Breast epithelium (tissue), 4 donors: ENCODE measurements at places on chromosomes 4 and X.

DNA sequence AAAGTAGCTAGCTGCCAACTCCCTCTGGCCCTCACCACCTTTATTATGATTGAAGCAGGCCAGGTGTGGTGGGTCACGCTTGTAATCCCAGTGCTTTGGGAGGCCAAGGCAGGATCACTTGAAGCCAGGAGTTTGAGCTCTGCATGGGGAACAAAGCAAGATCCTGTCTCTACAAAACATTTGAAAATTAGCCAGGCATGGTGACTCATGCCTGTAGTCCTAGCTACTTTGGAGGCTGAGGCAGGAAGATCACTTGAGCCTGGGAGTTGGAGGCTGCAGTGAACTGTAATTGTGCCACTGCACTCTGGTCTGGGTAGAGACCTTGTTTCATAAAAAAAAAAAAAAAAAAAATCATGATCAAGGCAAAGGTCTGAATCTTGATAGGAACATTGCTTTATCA is 467.0 kb upstream of the DIPK2B start:
- no peak for DNase-seq
- H3K4me3 ChIP-seq, result no peak overlapping the region
- H3K4me1 ChIP-seq, result no peaks in the 10 kb centered on the region

GRCh38 chr4:94407846-94408245 is 43.9 kb upstream of the PDLIM5 start:
- no peaks in the 10 kb centered on the region for H3K4me1 ChIP-seq
- no peaks in the 10 kb centered on the region for H3K36me3 ChIP-seq
- no peaks in the 10 kb centered on the region for H3K27me3 ChIP-seq
- no peak overlapping the region for H3K4me3 ChIP-seq

- H3K36me3 ChIP-seq, result no peaks in the 10 kb centered on the region
- no peaks in the 10 kb centered on the region for H3K4me1 ChIP-seq
- no peaks in the 10 kb centered on the region for H3K27me3 ChIP-seq
- DNase-seq, result no peak
- H3K27ac ChIP-seq, result peak within 1 kb of the TSS; percentile 86
- peak within 1 kb of the TSS; percentile 80 for H3K4me3 ChIP-seq
These were observed at the start of gene EDNRA for GRCh38 chr4:147480891-147481576. TSS of gene EDNRA (plus strand) at chr4:147481097. CDS start at chr4:147485682, 4,585 bp downstream.

GRCh38 chr4:102527695-102528283 is 26.6 kb downstream of the NFKB1 start:
- no peak overlapping the region for H3K4me3 ChIP-seq
- no peaks in the 10 kb centered on the region for H3K4me1 ChIP-seq
- H3K27me3 ChIP-seq, result no peaks in the 10 kb centered on the region
- DNase-seq, result no peak
- no peaks in the 10 kb centered on the region for H3K36me3 ChIP-seq
- no peak overlapping the region for H3K27ac ChIP-seq

GRCh38 chr4:4564522-4564921 is 22.7 kb upstream of the STX18 start:
- H3K27me3 ChIP-seq, result no peaks in the 10 kb centered on the region
- no peaks in the 10 kb centered on the region for H3K4me1 ChIP-seq
- no peaks in the 10 kb centered on the region for H3K36me3 ChIP-seq
- H3K4me3 ChIP-seq, result no peak overlapping the region
- no peak overlapping the region for H3K27ac ChIP-seq

- H3K4me3 ChIP-seq, result peak within 1 kb of the TSS; percentile 57
- no peaks in the 10 kb centered on the region for H3K36me3 ChIP-seq
- H3K4me1 ChIP-seq, result peaks cover 9% of the 10 kb centered on the region
- DNase-seq, result no peak
- no peak within 1 kb of the TSS for H3K27ac ChIP-seq
These were observed at the start of gene NKX3-2 for GRCh38 chr4:13543839-13544605. TSS of gene NKX3-2 (minus strand) at chr4:13544508. CDS start at chr4:13544414, 94 bp downstream.

DNA sequence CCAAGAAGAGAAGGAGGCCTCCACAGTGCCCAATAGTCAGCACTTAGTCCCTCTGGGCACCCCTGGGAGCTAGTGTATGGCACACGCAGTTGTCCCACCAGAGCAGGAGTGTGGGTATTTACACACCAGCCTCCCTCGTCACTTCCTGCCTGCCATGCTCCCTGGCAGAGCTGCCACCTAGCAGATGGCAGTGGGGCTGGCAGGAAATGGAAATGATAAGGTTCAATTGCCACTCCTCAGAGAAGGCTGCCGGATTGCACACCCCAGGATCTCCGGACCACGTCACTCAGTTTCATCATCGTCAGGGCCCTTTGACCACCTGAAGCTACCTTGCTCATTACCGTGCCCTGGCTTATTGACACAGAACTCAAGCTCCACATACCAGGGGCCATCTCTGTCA is 173.3 kb upstream of the PSAPL1 start:
- no peaks in the 10 kb centered on the region for H3K27me3 ChIP-seq
- no peak overlapping the region for H3K4me3 ChIP-seq
- no peaks in the 10 kb centered on the region for H3K36me3 ChIP-seq
- DNase-seq, result no peak
- H3K27ac ChIP-seq, result no peak overlapping the region

GRCh38 chr4:146835096-146835495 is 110.6 kb downstream of the TTC29 start:
- no peak overlapping the region for H3K27ac ChIP-seq
- H3K4me1 ChIP-seq, result no peaks in the 10 kb centered on the region
- H3K36me3 ChIP-seq, result no peaks in the 10 kb centered on the region

GRCh38 chr4:185257086-185257485 is 47.7 kb downstream of the SNX25 start:
- DNase-seq, result no peak
- H3K4me3 ChIP-seq, result no peak overlapping the region
- no peak overlapping the region for H3K27ac ChIP-seq

GRCh38 chrX:12379671-12380070 is 241.4 kb downstream of the FRMPD4 start:
- no peaks in the 10 kb centered on the region for H3K36me3 ChIP-seq
- H3K27ac ChIP-seq, result no peak overlapping the region
- peaks cover 42% of the 10 kb centered on the region for H3K27me3 ChIP-seq
- no peak overlapping the region for H3K4me3 ChIP-seq
- H3K4me1 ChIP-seq, result no peaks in the 10 kb centered on the region

- no peaks in the 10 kb centered on the region for H3K4me1 ChIP-seq
- peak overlapping the region; percentile 97 for H3K4me3 ChIP-seq
- H3K27ac ChIP-seq, result peak overlapping the region; percentile 99
- H3K27me3 ChIP-seq, result no peaks in the 10 kb centered on the region
- H3K36me3 ChIP-seq, result no peaks in the 10 kb centered on the region
These were observed 770 bp downstream of the SMAD1 start for GRCh38 chr4:145482209-145483037.

- no peaks in the 10 kb centered on the region for H3K4me1 ChIP-seq
- no peaks in the 10 kb centered on the region for H3K36me3 ChIP-seq
- no peak overlapping the region for H3K4me3 ChIP-seq
- H3K27ac ChIP-seq, result no peak overlapping the region
These were observed 8.2 kb upstream of the TLR10 start for GRCh38 chr4:38791010-38791409.

GRCh38 chr4:182019148-182019652 is 224.0 kb upstream of the TENM3 start:
- no peaks in the 10 kb centered on the region for H3K4me1 ChIP-seq
- H3K36me3 ChIP-seq, result no peaks in the 10 kb centered on the region
- no peak overlapping the region for H3K27ac ChIP-seq

DNA sequence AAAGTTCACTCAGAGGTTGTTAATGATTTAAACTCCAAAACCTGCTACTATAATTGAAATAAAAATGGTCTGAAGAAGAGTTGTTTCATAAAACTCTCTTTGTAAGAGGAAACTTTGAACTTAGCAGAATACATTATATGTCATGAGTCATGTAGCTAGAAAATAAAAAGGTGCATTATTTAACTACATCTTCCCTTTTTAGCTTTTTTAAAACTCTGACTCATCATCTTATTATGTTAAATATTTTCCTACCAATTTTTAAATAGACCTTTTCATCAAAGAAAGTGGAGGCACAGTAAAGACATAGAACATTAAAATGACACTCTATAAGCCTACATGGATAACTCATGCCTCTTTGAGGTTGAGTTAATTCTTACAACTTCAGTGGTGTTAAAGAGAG is 1.2 kb upstream of the ZNF827 start:
- H3K4me1 ChIP-seq, result no peaks in the 10 kb centered on the region
- H3K36me3 ChIP-seq, result no peaks in the 10 kb centered on the region
- no peak overlapping the region for H3K27ac ChIP-seq

GRCh38 chr4:26899991-26900390 is 39.4 kb downstream of the STIM2 start:
- no peak overlapping the region for H3K27ac ChIP-seq
- no peaks in the 10 kb centered on the region for H3K4me1 ChIP-seq
- DNase-seq, result no peak

DNA sequence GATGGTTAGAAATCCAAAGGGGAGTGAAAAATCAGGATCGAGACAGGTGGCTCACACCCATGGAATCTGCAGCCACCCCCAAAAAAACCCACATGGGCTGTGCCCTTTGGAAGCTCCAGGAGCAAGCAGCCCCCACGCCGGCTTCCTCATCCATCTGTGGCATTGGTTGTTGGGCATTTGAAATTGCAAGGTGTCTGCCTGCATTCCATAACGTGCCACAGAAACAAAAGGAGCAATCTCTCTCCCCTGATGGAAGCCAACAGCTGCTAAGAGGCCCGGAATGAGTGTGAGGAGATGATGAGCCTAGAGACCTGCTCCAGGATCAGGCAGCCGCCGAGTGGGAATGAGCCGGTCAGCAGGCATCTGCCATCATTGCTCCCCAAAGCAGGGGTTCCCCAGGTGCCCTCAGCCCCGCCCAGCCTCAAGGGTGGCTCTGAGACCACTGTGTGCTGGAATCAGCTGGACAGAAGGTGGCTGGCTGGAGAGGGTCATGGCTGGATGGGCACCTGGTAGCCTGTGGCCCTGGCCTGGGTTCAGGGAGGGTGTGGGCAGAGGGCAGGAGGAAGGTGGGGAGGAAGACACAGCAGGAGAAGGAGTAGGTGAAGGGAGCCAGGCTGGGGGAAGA is 113.2 kb downstream of the CRLF2 start:
- no peak overlapping the region for H3K4me3 ChIP-seq
- DNase-seq, result peak; percentile 40
- no peaks in the 10 kb centered on the region for H3K27me3 ChIP-seq

DNA sequence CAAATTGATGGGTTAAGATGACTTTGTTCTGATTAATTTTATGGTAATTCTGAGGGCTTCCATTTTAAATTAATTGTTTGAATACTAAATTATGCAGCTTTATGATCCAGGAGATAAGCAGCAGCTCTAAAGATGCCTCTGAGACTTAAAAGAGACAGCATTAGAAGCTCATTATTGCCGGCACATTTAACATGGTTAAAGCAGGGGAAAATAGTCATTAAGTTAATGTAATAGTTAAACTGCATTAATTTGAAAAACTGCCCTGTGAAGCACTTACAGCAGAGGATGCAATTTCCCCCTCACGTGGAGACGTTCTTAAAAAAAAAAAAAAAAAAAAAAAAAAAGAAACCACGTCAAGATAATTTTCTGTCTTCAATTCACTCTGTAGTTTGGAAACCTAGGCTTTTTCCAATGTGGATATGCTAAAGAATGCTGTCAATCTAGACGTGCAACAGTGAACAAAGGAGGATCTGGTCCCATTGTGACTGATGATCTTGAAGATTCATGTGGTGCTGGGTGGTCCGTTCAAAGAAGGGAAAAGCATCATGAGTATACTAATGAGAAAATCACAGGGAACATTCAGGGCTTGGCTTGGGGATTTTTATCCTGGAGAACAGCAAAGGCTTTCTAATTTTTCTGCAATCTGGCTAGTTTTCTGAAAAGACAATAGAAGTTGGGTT is 440.6 kb upstream of the HS3ST1 start:
- H3K36me3 ChIP-seq, result no peaks in the 10 kb centered on the region
- H3K4me1 ChIP-seq, result no peaks in the 10 kb centered on the region

DNA sequence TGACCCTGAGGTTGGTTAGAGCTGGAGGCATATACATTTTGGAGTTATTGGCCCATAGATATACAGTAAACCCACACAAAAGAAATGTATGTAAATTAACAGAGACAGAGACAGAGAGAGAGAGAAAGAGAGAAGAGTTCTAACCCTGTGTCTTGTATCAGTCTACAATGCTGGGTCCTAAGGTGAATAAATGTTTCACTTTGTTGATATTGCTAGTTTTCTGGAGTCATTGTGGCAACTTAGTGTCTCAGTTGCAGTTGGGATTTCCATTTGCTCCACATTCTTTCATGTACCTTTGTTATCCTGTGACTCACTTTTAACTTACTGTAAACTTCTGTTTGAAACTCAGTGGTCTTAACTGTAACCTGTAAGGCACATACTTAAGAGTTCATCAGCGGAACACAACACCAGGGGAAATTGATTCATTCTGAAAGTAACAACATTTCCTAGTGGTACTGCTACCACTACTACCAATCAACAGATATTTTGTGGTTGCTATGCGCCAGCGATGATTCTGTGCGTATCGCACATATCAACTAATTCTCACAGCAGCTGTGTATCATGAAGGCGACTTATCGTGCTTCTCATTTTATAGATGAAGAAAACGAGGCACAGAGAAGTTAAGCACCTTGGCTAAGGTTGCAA is 38.5 kb upstream of the ETDA start:
- no peaks in the 10 kb centered on the region for H3K4me1 ChIP-seq
- no peak overlapping the region for H3K27ac ChIP-seq
- H3K36me3 ChIP-seq, result no peaks in the 10 kb centered on the region
- no peak for DNase-seq

GRCh38 chrX:153588021-153588781 is 10.7 kb downstream of the CCNQ start:
- no peaks in the 10 kb centered on the region for H3K4me1 ChIP-seq
- no peaks in the 10 kb centered on the region for H3K27me3 ChIP-seq
- H3K36me3 ChIP-seq, result no peaks in the 10 kb centered on the region
- no peak overlapping the region for H3K27ac ChIP-seq
- no peak for DNase-seq
- no peak overlapping the region for H3K4me3 ChIP-seq

GRCh38 chr4:151744614-151745013 is 16.2 kb downstream of the GATB start:
- H3K36me3 ChIP-seq, result no peaks in the 10 kb centered on the region
- H3K4me3 ChIP-seq, result no peak overlapping the region

DNA sequence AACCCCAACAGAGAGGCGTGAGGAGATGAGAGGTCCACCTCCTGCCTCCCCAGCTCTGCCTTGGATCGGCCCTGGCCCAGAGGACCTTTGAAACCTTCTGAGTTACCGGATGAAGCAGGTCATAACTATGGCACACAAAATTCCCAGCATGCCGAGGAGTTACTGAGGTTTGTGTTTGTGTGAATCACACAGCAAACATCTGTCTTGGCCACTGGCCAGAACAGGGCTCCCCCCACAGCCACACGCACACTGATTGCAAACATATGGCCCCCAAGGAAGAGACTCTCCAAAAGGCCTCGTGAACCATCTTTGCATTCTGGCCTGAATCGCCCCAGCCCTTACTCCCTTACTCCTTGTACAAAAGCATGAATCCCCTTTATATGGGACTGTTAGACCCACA is 18.9 kb downstream of the RPS4X start:
- H3K4me1 ChIP-seq, result no peaks in the 10 kb centered on the region
- DNase-seq, result no peak

- no peaks in the 10 kb centered on the region for H3K4me1 ChIP-seq
- no peaks in the 10 kb centered on the region for H3K36me3 ChIP-seq
- H3K27ac ChIP-seq, result no peak overlapping the region
- no peak overlapping the region for H3K4me3 ChIP-seq
These were observed 7.4 kb downstream of the DOK7 start for GRCh38 chr4:3470244-3471097.

GRCh38 chr4:86367577-86367976 is 7.7 kb upstream of the MAPK10 start:
- no peak overlapping the region for H3K4me3 ChIP-seq
- no peak for DNase-seq

GRCh38 chr4:73761856-73762255 is 21.5 kb downstream of the CXCL8 start:
- no peaks in the 10 kb centered on the region for H3K27me3 ChIP-seq
- no peaks in the 10 kb centered on the region for H3K36me3 ChIP-seq
- H3K4me1 ChIP-seq, result no peaks in the 10 kb centered on the region
- no peak overlapping the region for H3K4me3 ChIP-seq
